Activated CD8-positive, alpha-beta memory T cell treated with anti-CD3 and anti-CD28 coated beads, Interleukin-2, amount 50 U/mL, for 4 hours (primary cell): ENCODE measurements at places on chromosomes 16 and 17.

- DNase-seq = no peak
Measured at GRCh38 chr17:74863420-74864296, 4.0 kb upstream of the GRIN2C start.

GRCh38 chr17:58332778-58333735 is 4.5 kb upstream of the TSPOAP1 start:
- peak; percentile 54 for DNase-seq

GRCh38 chr17:79923974-79924638 is 84.9 kb upstream of the CBX4 start:
- DNase-seq = no peak

DNA sequence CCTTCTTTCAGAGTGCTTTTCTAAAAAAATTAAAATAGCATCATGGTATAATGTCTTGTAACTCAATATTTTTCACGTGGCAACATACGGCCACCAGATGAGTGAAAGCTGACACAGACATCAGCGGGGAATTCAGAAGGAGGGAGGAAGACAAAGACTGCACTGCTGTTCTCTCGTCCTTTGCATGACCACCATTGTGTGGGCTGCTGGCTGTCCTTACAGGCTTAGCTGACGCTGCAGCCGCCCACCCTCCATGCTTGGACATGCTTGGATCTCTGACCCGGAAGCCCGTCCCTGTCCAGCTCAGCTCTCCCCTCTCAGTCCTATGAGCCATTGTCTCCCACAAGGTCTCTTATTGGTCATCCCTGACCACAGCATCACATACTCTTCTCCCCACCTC is 11.4 kb upstream of the MLYCD start:
- DNase-seq = no peak

DNA sequence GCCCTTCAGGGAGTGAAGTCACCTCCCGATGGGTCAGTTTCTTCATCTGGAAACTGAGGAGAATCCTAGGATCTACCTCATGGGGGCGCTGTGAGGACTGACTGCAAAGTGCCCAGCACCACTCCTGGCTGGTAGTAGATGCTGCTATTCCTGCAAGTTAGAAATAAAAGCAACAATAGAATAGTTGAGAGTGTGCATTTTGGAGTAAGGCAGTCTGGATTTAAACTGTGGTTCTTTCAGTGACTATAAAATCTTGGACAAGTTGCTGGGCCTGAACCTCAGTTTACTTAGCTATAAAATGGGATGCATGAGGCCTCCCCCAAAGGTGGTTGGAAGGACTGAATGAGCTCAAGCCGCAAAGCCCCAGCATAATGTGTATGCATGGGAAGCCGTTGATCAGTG is 70.6 kb downstream of the CYB5B start:
- peak; percentile 38 for DNase-seq

DNA sequence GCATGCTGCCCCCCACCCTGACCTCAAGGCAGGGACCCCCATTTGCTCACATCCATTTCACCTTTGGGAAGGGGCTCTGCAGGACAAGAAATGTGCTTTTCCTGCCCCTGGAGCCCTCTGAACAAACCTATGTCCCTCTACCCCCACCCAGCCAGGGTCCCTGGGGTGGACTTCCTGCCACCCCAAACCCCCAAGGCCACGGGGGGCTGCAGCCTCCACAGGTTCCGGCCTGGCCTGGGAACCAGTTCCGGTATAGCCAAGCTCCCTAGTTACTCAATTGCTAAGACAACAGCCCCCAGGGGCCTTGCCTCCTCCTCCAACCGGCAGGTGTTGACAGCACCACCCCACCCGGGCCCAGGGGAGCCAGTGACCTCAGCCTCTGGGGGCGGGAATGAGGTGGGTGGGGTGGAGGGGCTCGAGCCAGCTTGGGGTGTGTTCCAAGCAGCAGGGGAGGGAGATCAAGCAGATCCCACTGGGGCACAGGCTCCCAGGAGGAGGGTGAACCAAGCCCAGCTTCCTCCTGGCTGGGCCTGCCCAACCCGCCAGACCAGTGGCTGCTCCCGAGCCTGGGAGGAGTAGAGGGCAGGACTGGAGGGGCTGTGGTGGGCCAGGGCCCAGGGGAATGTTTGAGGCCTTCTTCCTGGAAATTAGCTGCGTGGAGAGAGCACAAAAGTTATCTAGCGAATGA is 6.6 kb downstream of the PNMT start:
- no peak for DNase-seq

DNA sequence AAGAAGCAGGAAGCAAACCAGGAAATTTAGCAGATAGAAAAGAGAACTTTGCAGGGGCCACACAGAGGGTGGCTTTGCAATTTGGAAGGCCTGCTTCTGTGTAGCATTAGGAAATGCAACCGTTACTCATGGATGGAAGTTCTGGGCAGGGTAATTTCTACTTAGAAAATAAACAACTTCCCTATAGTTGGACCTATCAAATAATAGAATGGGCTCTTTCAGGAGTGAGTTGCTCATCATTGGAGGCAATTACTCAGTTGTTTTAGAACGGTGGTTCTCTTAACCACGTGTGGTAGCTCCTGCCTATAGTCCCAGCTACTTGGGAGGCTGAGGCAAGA is 25.8 kb upstream of the HS3ST2 start:
- no peak for DNase-seq

- DNase-seq = no peak
Measured at GRCh38 chr16:57997176-57997527, 3.3 kb downstream of the ZNF319 start.

GRCh38 chr16:29899516-29900101 is at the start of gene SEZ6L2:
Gene SEZ6L2 (minus strand): TSS chr16:29899550. CDS start chr16:29899019, 531 bp downstream.
- DNase-seq = no peak

DNA sequence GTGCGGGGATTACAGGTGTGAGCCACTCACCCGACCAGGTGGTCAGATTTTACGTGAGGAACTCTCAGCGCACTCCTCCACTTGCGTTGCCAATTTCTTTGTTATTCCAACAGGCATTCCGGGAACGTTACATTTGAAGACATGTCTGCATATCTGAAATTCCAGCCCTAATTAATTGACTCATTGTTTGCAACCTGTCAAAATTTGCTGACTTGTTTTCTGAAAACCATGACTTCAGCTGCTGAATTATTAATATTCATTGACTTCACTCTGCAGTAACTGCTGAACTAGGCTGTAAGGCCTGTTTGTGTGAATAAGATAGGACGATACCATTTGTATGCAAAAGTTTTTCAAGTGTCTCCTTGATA is 16.6 kb downstream of the G6PC1 start:
- no peak for DNase-seq

DNA sequence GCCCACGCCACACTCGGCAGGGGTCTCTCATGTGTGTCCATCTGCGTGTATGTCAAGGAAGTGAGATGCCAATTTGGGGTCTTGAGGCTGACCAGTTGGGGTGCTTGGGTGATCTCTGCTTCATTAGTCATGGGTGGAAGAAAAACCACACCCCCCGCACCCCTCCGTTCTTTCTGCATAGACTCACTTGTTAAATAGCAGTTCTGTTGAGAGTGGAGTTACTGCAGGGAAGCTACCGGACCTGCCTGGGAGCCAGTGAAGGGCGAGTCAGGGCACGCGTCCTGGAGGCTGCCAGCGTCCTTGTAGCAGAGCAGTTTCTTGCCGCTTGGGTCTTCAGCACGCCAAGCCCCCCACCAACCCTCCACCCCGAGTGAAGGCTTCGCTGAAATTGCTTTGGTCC is 8.5 kb downstream of the SNN start:
- DNase-seq = no peak

DNA sequence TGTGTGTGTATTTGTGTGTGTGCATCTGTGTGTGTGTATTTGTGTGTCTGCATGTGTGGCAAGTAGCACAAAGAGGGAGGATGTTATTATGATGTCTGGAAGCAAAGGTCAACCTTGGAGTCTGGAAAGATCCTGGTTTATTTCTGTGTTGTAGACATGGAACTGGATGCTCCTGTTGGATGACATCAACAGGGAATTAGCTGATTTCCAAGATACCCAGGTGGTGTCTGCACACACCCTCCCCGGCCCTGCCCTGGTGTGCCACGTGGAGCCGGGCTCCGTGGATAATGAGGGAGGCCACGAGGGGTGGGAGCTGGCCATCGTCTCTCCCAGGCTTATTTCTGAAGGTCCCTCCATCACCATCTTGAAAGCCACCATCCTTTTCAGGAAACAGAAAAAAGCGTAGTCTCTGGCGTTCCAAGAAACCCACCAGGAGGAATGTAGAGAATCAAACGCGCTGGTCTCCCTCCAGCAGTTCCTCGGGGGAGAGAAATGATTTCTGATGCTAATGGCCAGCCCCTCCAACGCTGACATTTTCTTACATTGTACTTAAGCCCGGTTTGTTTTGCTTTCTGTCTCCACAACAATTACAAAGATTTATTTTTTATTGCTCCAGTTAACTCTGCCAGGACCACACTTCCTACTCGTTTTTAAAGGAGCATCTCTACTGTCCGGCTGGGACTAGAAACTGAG is 93.3 kb downstream of the FOXL1 start:
- DNase-seq = no peak

DNA sequence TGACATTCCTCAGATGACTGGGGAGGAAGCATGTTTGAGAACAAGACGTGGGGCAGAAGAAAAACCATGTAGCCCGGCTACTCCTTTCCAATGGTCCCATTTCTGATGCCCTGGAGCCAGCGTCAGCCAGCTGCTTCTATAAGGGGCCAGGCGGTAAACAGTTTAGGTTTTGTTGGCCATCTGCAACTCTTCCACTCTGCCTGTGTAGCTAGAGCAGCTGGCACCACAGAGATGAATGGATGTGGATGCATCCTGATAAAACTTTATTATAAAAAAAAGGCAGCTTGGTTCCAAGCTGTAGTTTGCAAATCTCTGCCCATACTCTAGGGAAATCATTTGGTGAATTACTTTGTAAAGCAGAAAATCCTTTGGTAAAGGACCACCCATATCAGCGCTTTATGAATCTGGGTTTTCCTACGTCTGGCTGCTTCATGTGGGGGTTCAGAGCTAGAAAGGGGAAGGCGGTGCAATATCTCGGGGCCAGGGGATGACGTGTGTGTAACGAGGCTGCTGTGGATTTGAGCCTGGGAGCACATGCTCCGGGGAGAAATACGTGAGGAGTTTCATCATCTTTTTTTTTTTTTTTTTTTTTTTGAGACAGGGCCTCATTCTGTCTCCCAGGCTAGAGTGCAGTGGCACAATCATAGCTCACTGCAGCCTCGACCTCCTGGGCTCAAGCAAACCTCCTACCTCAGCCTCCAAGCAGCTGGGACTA is 3.4 kb upstream of the SRL start:
- DNase-seq = no peak

DNA sequence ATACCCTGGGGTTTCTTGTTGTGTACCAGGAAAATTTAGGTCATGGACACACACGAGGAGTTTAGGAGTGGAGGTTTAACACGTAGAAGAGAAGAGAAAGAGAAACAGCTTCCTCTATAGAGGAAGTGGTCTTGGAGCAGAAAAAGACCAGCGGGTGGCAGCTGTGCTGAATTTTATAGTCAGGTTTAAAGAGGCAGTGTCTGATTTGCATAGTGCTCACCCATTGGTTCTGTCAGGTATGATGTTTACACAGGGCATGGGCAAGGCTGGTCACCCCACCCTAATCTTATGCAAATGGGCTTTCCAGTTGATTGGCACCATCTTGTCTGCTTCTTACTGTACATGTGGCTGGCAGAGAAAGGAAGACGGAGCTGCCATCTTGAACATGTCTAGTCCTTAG is 309.0 kb downstream of the CDH13 start:
- no peak for DNase-seq

DNA sequence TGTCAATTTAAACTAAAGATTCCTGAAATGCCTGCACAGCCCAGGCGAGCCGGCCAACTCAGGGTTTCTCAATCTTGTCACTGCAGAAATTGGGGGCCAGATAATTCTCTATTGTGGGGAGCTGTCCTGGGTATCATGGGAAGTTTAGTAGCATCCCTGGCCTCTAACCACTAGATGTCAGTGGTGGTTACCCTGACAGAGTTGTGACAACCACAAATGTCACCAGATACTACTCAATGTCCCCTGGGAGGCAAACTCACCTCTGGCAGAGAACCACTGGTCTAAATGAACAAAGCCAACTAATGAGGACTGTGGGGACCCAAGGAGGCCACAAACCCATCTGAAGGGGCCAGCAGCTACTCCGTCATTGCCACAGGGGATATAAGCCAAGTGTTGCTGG is 90.9 kb downstream of the MYH11 start:
- DNase-seq = no peak

GRCh38 chr17:80372922-80373570 is 41.9 kb upstream of the ENDOV start:
- DNase-seq = no peak
